Karpas-422 (cell line): ENCODE measurements at places on chromosomes 2 and 18.

GRCh38 chr2:13681936-13682335 is 950.6 kb upstream of the LRATD1 start:
- no peak for DNase-seq

GRCh38 chr2:29224693-29225551 is 109.7 kb downstream of the CLIP4 start:
- DNase-seq: no peak

GRCh38 chr2:32061973-32062861 is 1.1 kb upstream of the SPAST start:
- peak; percentile 51 for DNase-seq

- DNase-seq: no peak
Observed at GRCh38 chr2:60880643-60881046, 729 bp upstream of the REL start.

DNA sequence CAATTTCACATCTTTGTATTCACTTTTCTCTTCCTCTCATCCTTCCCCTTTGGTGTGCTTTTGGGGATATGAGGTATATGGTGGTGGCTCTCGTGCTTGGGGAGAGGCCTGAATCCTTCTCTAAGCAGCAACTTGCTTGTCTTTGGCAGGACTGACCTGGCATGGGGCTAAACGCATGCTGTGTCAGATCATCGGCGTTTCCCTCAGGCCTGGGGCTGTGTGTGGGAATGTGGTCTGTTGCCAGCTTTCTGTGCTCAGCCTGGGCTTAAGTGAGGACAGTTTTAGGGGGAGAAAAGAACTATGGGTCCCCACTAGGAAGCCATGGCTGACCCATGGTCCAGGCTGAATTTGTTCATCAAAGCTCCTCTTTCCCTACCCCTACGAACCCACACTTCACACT is 60.7 kb downstream of the TET3 start:
- DNase-seq: no peak

GRCh38 chr2:215178121-215178520 is 39.7 kb upstream of the ABCA12 start:
- DNase-seq: no peak

- DNase-seq: peak; percentile 25
Observed at GRCh38 chr2:37405781-37406180, 61.4 kb downstream of the QPCT start.

DNA sequence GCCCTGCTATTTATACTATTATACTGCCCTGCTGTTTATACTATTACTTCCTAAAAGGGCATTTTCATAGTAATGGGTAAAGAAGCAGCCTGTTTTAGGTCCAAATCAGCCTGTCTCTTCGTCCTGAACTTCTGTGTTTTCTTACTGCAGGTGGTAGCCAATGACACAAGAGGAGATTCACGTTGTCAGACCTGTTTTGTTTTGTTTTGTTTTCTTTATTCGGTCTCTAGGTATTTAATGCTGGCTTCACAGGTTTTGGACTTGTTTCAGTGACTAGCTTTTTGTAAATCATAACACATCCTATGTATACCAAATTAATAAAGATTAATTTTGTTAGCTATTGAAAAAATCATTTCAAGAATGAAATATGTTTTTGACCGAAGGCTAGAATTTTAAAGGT is 116.4 kb downstream of the MAP3K20 start:
- peak; percentile 28 for DNase-seq

DNA sequence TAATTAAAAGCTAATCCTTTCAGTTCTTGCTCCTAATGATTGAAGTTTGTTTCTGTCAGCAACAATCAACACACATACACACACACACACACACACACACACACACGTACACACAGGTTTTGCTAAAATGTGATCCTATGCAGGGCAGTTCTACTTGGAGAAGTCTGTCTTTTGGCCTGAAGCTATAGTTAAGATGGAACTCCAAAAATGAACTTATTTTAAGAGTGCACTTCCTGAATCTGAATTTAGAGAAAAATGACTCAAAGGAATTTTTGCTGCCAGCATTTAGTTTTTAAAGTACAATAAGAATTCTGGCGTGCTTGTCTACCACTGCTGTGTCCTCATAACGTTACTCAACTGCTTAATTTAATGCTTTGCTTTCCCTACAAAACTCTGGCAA is 6.6 kb downstream of the GALNT5 start:
- no peak for DNase-seq

DNA sequence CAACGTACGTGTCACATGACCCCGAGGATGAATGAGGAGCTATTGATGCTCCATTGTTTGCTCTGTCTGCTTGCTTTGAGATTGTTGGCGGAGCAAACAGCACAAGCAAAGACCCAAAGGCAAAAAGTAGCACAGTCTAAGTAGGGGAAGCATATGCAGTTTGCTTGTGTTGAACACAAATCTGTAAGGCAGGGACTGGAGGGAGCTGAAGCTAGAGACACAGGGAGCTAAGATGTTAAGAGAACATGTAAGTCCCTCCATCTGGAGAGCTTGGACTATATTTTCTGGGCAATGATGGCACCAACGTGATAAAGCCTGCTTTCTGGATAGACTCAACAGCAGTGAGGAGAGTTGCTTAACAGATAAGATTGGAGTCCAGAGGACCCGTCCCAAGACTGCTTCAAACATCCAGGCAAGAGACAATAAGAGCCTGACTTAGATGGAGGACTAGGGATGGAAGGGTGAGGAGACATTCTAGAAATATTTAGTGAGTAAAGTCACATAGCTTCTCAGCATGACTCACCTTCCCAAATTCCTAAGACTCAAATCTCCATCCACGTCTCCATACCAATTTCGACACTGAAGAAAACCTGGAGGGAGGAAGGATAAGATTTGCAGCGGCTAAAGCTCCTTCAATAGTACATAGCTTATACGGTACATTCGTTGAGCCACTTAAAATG is 88.1 kb upstream of the KLF7 start:
- DNase-seq: peak; percentile 72

- DNase-seq: no peak
Observed at GRCh38 chr2:115161081-115161770, 718.8 kb downstream of the DPP10 start.

- DNase-seq: no peak
Observed at GRCh38 chr2:240395448-240395847, 40.0 kb upstream of the GPC1 start.
